ENCODE measurements at places on chromosomes 12 and 14. TPM values are rescaled to one million over a fixed set of nuclear protein-coding genes. Genes with fewer than 3 reads are reported as not detected.

SERPINA9 gene
- polyA plus RNA-seq, result not detected

CLEC2B gene
- 3.9 TPM for polyA plus RNA-seq

PAH gene
- 4.4 TPM for polyA plus RNA-seq

AICDA gene
- polyA plus RNA-seq, result not detected

DENND5B gene
- polyA plus RNA-seq, result 30.1 TPM

ASPG gene
- polyA plus RNA-seq, result not detected

RAPGEF3 gene
- 0.04 TPM for polyA plus RNA-seq

JAG2 gene
- 0.95 TPM for polyA plus RNA-seq

TAS2R42 gene
- polyA plus RNA-seq, result not detected

ENDOU gene
- polyA plus RNA-seq, result not detected

MYO1A gene
- polyA plus RNA-seq, result not detected

PAX9 gene
- polyA plus RNA-seq, result not detected

All from Purkinje cell (primary cell).